ENCODE measurements at places on chromosomes 7 and 10.

DNA sequence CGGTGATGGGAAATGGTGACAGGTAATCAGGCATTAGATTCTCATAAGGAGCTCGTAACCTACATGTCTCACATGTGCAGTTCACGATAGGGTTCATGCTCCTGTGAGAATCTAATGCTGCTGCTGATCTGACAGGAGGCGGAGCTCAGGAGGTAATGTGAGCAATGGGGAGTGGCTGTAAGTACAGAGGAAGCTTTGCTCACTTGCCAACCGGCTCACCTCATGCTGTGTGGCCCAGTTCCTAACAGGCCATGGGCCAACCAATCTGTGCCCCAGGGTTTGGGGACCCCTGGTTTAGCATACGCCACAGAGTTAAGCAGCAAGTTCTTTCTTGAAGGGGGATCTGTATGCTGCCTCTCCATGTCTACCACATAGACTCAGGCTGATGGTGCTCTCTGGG, 133.1 kb downstream of the IQUB start:
- no peak for DNase-seq

DNA sequence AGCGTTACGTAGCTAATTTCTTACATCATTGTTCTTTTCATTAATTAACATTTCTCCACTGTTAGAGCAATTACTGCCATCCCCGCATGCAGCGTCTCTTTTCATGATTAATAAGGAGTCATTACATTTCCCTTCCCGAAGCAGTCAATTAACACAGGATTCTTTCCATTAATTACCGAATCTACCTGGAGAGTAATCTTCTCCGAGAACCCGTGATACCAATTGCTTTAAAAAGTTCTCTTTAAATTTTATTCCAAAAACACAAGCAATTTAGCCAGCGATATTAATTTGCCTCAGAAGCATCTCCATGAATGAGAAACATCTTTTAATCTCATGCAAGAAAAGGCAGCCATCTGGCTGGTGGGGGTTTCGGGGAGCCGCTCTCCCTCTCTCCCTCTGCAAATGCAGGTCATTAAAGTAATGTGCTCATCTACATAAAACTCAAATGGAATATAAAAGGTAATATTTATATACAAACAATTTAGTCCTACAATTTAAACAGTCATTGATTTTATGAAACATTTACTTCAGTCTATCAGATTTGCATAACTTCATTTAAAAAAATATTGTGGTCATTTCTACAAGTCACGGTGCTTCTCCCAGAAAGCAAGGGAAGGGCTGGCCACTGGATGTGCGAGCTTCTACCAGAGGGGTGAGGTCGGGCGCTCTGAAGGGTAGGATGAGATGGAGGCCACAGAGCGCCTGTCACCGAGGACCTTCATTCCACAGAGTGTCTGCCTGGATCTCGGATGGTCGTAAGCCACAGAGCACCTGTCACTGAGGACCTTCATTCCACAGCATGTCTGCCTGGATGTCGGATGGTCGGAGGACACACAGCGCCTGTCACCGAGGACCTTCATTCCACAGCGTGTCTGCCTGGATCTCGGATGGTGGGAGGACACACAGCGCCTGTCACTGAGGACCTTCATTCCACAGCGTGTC, 145.0 kb downstream of the WDR37 start:
- DNase-seq = no peak

GRCh38 chr7:3094701-3095445, 51.2 kb upstream of the CARD11 start:
- no peak for DNase-seq

- DNase-seq = no peak
Measured at GRCh38 chr10:26987851-26988250, 112.4 kb downstream of the ANKRD26 start.

GRCh38 chr10:3438606-3439005, 266.0 kb upstream of the PITRM1 start:
- DNase-seq = no peak

DNA sequence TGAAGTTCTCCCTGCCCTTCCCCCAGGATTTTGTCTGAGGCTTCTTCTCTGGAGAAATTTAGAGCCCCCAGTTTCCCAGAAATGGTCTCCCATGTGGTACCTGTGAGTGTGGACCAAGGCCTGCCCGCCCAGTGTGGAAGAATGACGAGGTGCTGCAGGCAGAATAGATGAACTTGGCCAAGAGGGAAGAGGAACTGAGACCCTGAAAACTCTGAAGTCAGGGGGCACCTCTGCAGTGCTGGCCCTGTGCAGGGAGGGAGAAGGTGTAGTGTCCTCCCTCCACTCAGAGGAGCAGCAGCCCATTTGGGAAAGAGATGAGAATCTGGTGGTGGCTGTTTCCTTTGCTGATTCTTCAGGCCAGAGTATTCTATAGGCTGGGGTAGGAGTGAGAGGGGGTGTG, 115.2 kb upstream of the PCGF5 start:
- DNase-seq = no peak

- no peak for DNase-seq
Measured at GRCh38 chr10:48390933-48391845, 84.7 kb downstream of the MAPK8 start.

- no peak for DNase-seq
Measured at GRCh38 chr7:24951441-24951980, 28.5 kb downstream of the OSBPL3 start.

DNA sequence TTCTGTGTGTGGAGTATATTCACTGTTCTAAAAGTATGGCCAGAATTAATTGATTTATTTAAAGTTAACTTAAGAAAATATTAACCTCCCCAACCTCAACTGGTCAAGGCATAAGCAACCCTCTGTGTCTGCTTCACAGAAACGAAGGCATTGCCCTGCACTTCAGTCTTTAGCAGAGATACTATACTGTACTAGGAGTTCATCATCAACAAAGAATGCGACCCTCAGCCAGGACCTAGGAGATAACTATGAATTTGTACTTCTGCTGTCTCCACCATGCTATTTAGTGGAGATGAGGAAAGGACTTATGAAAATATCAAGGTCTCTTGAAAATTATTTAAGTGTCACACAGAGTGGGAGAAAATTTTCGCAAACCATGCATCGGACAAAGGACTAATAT, 35.7 kb upstream of the SEMA3D start:
- no peak for DNase-seq
